ENCODE measurements at places on chromosomes 2 and 18.

DNA sequence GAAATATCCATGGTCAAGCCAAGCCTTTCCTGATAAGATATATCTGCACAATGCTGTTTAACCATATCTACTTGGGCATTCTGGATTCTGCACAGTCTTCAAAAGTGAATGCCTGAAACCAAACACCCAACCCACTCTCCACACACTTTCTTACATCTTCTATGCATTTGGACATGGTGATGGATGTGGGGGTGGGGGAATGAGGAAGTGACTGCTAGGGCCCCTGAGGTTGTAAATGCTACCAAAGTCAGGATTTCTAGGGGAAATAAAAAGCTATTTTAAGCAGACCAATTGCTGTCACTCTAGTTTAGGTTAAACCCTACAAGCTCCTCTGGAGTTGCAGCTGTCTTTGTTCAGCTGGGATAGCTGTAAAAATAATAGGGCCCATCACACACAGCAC, 26.7 kb upstream of the TGFA start:
- no peak for DNase-seq

DNA sequence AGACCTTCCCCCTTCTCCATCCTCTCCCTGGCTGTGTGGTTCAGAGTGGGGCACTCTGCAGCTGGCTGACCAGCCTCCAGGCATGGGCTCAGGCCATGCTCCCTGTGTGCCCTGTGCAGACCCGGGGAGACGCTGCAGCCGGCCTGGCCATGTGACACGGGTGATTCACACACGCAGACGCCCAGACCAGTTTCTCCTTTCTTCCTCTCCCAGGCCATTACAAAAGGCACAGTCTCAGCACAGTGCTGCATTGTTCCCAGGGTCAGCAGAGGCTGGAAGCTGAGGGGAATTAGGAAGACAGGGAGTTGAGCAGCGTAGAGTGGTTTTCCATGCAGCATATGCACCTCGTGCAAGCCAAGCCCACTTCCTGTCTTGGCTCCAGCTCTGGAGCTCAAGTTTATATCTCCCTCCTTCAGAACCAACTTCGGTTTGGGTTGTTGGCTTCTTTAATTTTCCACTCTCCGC, 288.5 kb downstream of the TNS1 start:
- no peak for DNase-seq

- DNase-seq: no peak
Observed at GRCh38 chr2:120747706-120748105, 12.0 kb downstream of the GLI2 start.

DNA sequence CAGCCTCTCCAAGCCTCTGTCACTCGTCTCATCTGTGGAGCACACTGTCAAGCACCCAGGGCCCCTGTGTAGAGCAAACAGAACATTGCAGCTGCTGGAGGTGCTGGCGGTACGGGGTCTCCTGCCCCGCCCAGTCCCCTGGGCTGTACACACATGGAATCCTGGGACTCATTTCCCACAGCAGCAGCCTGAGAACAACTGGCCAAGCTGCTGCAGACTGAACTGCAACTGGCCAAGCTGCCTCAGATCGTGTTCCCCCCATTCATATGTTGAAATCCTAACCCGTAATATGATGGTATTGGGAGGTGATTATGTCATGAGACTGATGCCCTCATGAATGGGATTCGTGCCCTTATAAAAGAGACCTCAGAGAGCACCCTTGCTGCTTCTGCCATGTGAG, 130.5 kb downstream of the NCK2 start:
- no peak for DNase-seq

Measured in stimulated activated CD8-positive, alpha-beta memory T cell treated with anti-CD3 and anti-CD28 coated beads, Interleukin-7, amount 100 ng/mL, for 24 hours (primary cell).